ENCODE measurements at places on chromosomes 12 and 14.

DNA sequence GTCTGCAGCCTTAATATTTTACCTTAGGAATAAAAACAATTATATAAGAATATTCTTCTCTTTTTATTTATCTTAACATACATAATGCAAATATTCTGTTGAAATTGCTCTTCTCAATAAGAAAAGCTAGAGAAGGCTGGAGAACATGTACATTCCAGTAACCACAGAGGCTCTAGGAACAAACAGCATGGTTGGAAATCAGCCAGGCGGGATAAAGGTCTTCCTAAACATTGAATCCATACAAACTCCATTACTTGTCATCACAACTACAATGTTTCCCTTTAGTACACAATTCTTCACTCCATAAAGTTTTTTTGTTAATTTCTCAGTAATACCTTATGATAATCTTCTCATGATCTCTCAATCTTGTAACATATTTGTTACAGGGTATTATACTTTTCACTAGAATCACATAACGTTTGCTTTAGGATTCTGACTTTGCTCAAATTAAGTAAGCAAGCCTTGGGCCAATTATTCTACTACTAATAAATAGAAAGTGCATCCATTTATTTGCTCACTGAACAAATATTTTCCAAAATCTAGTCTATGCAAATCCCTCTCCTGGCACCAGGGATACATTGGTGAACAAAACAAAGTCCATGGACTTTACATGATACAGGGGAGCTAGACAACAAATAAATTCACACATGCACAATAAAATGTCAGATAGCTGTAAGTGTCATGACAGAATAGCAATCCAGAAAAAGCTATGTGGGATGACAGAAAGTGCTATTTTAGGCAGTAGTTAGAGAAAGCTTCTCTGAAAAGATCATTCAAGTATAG, 237.5 kb upstream of the TMTC1 start:
- no peak for DNase-seq

DNA sequence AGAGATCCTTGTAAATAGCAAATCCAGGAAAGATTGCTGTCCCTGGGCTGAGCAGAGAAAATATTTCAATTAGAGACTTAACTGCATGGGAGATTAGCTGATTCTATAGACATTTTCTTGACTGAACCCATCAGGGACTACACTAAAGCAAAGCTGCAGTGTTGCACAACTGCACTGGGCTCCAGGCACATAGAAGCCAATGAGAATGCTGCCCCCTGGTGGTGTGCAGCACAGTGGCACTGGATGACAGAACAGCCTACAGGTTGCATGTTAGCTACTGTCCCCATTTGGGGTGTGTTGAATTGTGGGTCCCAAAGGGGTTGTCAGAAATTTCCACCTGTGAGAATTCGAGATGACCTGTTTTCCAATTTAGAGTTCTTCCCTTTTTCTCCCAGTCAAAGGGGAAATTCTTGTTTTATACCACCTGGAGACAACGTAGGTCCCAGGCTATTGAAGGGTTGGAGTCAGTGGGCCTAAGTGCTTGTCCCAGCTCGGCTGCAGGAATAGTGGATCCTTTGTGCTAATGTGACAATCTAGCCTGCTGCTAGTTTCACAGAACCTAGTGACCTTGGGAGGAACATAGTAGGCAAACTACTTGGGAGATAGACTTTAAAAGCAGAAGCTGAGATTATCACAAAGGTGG, 114.7 kb downstream of the SLC8A3 start:
- no peak for DNase-seq

GRCh38 chr12:40204337-40204736, 20.5 kb upstream of the LRRK2 start:
- DNase-seq, result no peak

DNA sequence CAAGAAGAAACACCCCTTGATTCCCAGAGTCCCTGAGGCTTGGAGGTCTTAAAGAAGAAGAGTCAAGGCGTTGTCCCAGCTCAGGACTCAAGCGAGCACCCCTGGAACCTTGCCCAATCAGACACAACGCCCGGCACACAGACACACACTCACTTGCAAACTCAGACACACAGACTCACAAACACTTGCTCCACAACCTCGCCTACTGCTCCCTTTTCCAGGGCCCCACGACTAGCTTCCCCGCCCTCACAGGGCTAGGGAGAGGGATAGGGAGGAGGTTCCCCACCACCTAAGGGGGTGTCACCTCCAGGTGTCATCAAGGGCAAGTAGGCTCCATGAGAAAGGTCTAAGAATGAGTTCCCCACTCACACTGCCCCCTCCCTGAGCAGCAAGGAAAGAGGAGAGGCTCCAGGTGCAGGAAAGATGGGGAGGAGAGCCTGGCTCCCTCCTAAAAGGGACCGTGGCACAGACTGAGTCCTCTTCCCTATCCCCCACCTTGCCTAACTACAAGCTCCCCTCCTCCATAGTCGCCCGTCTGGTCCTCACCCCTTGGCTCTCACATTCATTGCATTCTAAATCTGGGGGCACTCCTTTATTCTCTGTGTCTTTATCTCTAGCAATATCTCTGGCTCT, 717 bp downstream of the WNT10B start:
- no peak for DNase-seq

- DNase-seq, result no peak
Observed at GRCh38 chr12:6698352-6699046, 2.1 kb downstream of the PIANP start.

DNA sequence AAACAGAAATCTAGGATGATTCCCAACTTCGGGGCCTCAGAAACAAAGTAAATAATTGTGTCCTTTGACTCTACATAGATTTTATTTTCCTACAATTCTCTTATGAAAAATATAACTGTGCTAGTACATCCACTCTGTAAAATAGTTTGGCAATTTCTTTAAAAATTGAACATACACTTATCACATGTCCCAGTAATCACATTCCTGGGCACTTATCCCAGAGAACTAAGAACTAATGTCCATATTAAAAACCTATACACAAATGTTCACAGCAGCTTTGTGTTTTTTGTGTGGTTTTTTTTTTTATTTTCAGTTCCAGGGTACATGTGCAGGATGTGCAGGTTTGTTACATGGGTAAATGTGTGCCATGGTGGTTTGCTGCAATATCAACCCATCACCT, 99.0 kb downstream of the KCNH5 start:
- DNase-seq, result no peak

GRCh38 chr12:27987331-27987730, 14.8 kb upstream of the PTHLH start:
- no peak for DNase-seq

DNA sequence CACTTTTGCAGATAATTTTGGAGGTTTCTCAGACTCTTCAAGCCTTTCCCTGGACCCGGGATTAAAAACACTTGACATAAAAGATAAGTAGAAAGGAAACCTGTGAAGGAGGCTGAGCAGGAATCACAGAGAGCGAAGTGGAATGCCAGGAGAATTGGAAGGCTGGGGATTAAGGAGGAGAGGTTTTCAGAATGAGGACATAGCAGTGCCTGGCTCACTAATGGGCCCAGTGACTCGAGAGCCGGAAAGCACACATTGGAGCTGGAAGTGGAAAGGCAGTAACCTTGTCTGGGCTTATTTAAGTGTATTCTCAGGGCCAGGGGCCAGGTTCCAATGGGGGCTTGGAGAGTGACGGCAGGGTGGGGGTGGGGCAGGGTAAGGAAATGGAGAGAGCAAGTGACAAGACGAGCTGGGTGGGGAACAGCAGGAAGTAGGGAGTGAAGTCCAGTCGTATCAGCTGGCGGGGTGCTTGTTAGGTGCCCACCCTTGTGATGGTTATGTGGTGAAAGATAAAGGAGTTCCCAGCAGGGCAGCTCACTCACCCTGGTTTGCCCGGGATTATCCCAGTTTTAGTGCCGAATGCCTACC, 13.1 kb downstream of the EVL start:
- DNase-seq, result no peak

GRCh38 chr12:124837958-124838803, 25.5 kb downstream of the SCARB1 start:
- DNase-seq, result no peak

GRCh38 chr12:81610955-81611889, 147.9 kb downstream of the PPFIA2 start:
- no peak for DNase-seq

- no peak for DNase-seq
Observed at GRCh38 chr14:22280497-22281316, 308.3 kb downstream of the DAD1 start.

- no peak for DNase-seq
Observed at GRCh38 chr14:95504135-95505029, 12.1 kb downstream of the SYNE3 start.

GRCh38 chr14:101177301-101177971, 273.9 kb upstream of the RTL1 start:
- DNase-seq, result no peak

GRCh38 chr14:67644428-67644827, 24.7 kb downstream of the ARG2 start:
- DNase-seq, result no peak

- no peak for DNase-seq
Observed at GRCh38 chr12:4089121-4089606, 184.4 kb upstream of the CCND2 start.

DNA sequence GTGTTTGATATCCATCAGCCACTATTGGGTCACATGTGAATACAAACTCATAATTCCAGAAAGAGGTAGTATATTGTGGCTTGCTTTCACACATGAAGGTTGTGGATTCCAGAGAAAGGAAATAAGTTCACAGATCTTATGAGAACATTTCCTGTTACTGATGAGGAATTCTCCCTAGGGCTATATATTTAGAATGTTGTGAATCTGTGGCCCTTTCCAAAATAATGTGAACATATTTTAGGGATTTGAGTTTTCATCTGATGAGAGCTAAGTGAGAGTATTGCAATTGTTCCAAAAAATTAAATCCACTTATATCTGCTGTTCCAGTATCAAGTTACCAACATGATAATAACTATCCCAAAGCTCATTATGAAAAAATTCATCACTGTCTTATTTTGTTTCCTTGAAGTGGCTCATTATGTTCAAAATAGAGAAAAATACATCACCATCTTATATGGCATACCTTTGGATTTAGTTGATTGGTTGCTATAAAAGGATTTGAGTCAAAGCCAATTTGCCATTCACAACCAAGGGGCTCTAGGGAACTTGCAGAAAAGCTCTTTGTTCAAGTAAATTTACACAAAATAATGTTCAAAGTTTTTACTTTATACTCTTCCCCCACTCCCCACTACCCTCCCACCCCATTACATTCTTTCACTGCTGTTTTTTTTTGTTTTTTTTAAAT, 76.3 kb downstream of the MYRFL start:
- no peak for DNase-seq

DNA sequence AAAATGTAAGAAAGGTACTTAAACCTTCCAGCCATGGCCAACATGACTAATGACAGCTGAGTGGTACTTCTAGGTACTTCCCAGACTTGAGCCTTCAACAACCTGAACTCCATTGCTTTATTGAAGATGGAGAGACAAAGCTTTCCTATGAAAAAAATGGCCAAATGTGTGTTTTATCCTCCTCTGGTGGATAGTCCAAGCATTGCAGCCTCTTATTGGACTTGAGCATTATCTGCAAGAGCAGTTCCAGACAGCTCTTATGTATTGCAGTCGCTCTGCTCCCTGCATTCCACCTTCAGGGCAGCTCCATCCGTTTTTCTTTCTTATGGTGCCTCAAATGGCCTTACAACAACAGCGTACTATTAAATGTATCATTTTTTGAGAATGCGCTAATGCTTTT, 588.2 kb downstream of the NRXN3 start:
- no peak for DNase-seq

DNA sequence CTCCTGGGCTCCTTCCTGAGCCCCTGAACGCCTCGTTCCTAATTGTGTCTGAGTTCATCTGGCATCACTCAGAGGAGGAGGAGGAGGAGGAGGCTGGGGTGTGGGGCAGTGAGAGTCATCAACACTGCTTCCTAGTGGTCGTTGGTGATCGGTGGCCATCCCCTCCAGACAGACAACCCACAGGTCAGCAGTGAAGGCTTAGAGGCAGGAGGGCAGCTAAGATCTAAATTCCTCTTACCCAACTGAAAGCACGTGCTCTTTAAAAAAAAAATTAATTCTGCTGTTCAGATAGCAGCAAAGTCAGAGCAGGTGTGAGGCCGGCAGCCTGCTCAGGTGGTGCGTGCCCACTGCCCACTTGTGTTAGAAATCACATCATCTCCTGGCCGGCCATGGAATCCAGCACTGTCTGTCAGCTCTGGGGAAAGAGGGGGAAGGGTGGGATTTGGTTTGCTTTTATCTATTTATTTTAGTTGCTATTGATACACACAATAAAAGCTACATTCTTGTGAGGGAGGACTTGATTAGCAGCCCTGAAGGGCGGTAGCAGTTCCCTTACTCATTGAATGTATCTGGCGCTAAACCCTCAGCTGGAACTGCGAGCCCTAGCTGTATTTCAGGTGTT, 46.6 kb downstream of the PPP2R5C start:
- DNase-seq, result no peak

All from KG1 (cell line).